GM06990 (cell line): ENCODE measurements at places on chromosomes 4 and X.

- DNase-seq: no peak
Observed at GRCh38 chr4:113941836-113942235, 37.6 kb downstream of the ARSJ start.

DNA sequence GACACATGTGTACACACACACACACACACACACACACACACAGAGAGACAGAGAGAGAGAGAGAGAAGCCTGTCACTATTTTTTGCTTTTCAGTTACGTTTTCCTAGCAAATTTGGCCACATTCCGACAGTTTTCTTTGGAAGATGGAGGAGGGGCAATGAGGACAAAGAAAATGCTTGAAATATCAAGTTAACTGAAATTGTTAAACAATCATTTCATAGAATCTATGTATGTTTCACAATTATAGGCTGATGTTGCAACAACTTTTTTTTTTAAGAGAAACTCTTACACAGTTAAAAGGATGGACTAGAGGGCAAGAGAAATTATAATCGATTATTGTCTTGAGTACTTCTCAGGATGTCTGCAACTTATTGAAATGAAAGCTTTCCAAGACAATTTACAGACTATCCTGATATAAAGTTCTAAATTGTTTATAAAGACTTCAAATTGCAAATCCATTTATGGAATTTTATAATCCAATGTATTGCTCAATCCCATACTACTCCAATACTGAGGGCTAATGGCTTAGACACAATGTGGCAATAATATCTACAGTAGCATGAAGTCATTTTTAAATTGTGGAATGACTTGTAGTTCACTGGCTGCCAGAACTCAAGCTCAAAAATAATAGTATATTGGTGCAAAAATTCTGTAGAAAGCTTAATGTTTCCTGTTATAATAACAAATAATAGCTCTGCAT, 647.0 kb upstream of the PCDH7 start:
- no peak for DNase-seq

DNA sequence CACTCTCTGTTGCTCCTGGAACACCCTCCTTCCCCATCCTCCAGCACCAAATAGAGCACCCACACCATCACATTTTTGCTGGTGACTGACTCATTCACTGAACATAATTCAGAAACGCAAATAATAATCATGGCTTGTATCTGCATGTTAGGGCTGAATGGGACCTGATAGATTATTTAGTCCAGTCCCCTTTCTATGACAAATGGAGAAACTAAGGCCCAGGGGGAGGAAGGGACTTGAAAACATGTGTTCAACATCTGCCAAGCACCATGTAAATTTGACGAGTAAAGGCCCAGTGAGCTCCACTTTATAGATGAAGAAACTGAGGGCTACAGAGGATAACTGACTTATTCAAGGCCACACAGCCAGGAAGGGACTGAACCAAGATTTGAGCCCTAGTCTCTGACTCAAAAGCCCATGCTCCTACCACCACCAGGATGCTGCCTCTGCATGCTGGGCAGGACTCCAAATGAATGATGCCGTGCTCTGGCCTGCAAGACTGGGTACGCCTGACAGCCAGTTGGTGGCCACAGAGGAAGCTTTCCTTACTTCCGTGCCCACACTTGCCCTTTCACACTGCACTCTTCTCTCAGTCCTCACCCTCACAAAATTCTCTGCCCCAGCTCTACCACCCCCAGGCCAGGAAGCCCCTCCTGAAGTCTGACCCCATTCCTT, 133.3 kb upstream of the PJA1 start:
- DNase-seq: no peak

DNA sequence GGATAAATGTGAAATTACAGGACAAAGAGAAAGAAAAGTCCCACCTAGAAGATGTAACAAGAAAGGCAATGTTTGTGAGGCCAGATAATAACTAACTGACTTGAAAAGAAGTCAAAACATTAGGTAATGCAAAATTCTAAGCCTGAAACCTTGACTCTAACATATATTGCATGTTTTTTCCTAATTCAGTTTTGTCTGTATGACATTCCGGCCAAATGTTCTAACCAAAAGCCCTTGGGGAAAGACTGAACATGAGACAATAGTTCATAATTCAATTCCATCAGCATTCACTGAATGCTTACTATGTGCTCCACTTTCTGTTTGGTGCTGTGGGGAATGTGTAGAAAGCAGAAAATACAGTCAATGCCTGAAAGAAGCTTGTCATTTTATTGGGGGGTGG, 84.8 kb upstream of the PLAC1 start:
- DNase-seq: no peak

- no peak for DNase-seq
Observed at GRCh38 chr4:94741304-94741703, 16.5 kb upstream of the BMPR1B start.
